ENCODE measurements at places on chromosomes 4 and X.

DNA sequence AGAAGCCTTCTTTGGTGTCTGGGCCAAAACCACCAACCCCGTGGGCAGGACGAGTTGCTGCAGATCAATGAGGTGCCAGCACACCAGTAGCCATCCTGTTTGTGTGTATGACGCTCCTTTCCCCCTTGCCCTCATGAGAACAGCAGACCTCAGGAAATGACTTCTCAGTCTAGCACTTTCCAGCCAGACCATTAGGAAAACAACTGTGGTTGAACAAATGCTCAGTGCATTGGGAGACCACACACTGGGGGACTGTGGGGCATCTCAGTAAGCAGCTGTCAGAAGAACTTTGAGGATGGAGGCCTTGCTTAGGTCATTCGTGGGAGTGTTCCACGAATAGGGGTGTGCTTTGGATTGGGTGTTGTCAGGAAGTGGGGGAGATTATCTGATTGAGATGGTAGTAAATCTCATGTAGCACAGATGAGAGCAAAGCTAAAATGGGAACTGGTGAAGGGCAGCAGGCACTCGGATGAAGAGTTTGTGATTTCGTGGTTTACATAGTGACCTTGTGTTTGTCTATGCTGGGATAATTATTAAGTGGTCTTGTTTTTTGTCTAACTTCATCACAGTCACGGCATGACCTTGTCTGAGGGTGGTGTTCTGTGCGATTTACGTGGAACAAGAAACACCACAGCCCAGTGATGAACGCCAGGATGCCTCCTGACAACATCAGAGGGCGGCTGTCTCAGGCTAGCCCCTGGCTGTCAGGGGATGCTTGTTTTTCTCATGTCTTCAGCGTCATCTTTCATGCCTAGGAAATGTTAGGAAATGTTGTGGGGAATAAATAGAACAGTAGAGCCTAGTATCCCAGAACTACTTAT lies 70.1 kb downstream of the USP46 start:
- no peak for DNase-seq

DNA sequence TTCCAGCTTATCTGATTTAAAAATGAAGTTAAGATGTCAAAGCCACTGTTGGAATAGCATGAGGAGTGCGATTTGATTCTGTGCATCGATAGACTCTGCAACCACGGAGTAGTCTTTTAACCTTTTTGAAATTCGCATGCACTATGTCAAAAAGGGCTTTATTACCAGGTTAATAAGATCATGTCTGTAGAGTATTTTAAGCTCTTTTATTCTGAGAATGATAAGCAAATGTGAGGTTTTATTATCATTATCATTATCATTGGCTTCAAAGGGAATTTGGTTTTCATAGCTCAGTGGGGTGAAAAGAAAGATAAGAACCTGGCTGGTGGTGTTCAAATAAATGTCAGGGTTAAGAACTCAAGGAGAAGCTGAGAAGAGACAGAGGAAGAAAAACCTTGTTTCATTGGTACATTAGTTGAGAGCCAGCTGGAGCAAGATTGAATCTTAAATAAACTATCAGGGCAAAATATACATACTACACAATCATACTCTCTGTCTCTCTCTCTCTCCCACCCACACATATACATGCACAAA lies 102.6 kb downstream of the MMRN1 start:
- no peak for DNase-seq

GRCh38 chrX:25067271-25068172 lies 51.8 kb upstream of the ARX start:
- DNase-seq = no peak

GRCh38 chr4:37567836-37568235 lies 118.3 kb downstream of the RELL1 start:
- no peak for DNase-seq

- peak; percentile 49 for DNase-seq
Measured at GRCh38 chr4:184503869-184504300, 29.5 kb upstream of the IRF2 start.

DNA sequence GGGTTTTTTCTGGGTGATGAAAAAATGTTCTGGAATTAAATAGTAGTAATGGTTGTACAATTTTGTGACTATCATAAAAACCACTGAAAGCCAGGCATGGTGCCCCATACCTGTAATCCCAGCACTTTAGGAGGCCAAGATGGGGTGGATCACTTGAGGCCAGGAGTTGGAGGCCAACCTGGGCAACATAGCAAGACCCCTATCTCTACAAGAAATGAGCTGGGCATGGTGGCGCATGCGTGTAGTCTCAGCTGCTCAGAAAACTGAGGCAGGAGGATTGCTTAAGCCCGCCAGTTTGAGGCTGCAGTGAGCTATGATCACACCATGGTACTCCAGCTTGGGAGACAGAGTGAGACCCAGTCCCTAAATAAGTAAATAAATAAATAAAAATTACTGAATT lies 58.3 kb upstream of the TMEM131L start:
- DNase-seq = no peak

- no peak for DNase-seq
Measured at GRCh38 chr4:108445716-108446115, 174.7 kb upstream of the RPL34 start.

DNA sequence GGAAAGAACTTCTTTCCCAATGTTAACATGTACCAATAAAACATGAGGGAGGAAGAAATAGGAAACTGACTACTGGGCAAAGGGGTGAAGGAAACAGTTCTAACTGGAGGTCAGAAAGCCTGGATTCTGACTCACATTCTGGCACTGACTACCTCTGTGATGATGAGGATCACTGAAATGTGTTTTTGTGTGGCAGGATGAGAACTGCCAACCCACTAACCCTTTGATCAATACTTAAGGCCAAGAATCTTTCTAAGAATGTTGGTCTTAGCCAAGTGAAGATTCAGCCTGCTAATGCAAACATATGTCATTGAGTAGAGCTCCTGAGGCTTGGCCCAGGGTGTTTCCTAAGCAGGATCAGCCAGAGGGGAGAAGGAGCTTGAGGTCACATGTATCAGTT lies 4.6 kb downstream of the ALAS2 start:
- no peak for DNase-seq

DNA sequence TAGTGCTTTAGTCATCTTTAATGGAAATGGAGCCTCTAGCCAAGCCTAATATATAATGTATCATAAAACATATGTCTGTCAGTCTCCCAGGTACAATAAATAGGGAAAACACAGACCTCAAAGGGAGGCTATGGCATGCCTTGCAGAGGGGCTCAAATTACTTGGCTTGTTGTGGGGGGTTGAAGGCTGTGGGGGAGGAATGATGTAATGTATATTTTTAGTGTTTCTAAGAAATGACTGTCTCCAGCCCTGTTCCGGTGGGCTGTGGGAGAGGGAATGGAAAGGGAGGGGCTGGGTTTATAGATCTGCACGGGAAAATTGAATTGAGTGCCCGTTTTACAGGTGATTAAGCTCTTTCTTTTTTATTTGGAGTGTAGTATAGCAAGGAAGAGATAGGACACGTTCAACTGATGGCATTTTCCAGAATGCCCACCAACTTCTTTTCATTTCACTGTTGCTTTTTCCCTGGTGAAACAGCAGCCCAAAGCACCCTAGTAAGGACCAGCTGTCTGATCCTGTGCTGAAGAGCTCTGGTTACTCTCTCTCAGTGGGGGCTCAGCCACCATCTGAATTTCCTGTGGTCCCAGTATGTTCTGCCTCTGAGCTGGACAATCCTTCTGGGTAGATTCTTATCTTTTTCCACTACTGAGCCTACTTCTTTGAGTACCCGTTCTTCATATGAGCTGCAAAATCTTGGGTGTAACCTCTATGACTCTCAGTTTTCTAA lies 220.7 kb upstream of the CASK start:
- DNase-seq = no peak

- DNase-seq = no peak
Measured at GRCh38 chr4:38805530-38806145, 1.0 kb upstream of the TLR1 start.

GRCh38 chr4:1755297-1755696 lies 34.0 kb downstream of the TACC3 start:
- DNase-seq = no peak

- DNase-seq = no peak
Measured at GRCh38 chr4:82947498-82947897, 47.0 kb downstream of the THAP9 start.

DNA sequence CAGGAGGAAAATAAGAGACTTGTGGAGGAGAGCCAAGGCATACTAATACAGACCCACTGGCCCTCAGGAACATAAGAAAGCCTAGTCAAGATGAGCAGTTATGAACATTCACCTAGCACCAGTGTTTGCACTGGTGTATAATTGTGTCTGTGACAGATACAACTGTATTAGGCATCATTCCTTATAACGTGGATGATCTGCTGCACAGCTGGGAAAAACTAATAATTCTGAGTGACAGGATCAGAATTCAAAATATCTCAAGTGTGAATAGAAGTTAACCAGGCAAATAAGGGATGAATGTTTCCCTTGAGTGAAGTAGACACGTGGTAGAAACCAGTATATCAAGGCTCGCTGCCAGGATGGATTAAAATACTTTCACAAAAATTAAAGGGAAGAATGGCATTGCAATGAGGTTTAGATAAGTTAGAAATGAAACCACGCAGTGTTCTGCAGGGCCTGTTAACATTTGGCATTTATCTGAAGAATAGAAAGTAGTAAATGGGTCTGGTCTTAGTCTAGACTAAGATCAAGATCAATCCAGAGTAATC lies 325.9 kb downstream of the EPHA5 start:
- no peak for DNase-seq

- no peak for DNase-seq
Measured at GRCh38 chrX:10121787-10122186, 35.0 kb upstream of the CLCN4 start.

Measured in CD4-positive, alpha-beta T cell (primary cell).